ENCODE measurements at places on chromosomes 2 and 18.
A peak's percentile ranks its signal among the peaks of the same experiment; 100 is the strongest.

- no peak for DNase-seq
Measured at GRCh38 chr2:171487201-171487600, 35.1 kb upstream of the CYBRD1 start.

DNA sequence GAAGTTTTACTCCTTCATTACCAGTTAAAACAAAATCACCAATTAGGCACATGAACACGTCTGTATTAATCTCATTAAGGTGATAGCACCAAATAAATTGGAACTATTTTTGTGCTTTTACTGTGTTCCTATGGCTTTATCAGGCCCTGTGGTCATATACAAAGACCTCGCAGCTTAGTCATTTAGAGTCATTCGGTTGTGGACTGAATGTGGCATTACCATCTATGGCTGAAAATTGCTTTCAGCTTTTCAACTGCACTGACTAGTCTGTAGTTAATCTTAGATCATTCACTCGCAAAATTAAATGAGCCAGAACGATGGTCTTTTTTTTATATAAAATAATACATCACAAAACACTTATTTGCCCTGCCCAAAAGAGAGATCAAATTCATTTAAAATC, 601.7 kb downstream of the NR4A2 start:
- no peak for DNase-seq

- no peak for DNase-seq
Measured at GRCh38 chr18:55588870-55589595, 1.0 kb upstream of the TCF4 start.

DNA sequence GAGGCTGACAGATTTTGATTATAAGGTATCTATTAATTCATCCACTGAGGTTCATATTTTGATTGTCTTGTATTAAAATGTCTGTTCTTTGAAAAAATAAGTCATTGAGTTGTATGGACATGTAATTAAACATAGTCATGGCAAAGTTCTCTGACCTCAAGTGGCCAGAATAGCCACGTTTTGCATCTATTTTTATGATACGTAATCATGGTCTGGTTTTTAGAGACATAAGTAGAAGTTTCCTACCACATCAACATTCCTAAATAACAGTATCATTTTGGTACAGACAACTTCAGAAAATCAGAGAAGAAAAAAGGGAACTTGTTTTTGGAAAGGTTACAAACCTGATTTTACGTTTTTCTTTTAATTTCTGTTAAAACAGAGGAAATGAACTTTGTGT, 47.6 kb downstream of the COL5A2 start:
- DNase-seq = no peak

- no peak for DNase-seq
Measured at GRCh38 chr2:48313036-48313877, 216.7 kb upstream of the STON1 start.

DNA sequence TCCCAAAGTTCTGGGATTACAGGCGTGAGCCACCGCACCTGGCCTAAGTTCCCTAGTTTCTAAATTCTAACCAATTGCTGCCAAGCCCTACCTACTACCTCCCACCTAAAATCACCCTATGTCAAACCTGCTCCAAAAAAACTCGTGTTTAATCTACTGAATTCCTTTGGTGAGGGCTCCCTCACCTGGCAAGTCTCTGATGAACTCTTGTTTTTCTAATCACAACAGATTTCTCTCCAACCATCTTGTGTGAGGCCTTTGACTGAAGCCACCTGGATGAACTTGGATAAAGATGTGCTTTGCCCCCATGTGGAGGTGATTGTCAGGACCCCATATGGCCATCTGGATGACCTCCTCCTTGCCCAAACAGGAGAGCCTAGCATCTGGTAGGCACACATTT, 17.4 kb upstream of the SLC35G4 start:
- DNase-seq = no peak

- no peak for DNase-seq
Measured at GRCh38 chr18:77074431-77074830, 58.2 kb downstream of the MBP start.

DNA sequence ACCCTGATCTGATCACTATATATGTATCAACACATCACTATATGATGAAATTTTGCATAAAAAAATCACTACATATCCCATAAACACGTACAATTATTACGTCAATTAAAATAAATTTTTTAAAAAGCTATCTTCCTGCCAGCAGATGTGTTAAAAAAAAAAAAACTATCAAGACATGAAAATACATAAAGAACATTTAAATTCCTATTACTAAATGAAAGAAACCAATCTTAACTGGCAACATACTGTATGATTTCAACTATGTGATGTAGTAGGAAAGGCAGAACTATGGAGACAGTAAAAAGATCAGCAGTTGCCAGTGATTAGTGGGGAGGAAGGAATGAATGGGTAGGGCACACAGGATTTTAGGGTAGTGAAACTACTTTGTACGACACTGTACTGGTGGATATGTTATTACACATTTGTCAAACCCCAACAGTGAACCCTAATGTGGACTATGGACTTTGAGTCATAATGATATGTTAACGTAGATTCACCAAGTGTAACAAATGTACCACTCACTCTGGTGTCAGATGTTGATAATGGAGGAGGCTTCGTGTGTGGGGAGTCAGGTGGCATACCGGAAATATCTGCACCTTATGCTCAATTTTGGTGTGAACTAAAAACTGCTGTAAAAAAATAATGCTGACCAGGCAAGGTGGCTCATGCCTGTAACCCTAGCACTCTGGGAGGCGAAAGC, 27.4 kb downstream of the USP34 start:
- DNase-seq = no peak

DNA sequence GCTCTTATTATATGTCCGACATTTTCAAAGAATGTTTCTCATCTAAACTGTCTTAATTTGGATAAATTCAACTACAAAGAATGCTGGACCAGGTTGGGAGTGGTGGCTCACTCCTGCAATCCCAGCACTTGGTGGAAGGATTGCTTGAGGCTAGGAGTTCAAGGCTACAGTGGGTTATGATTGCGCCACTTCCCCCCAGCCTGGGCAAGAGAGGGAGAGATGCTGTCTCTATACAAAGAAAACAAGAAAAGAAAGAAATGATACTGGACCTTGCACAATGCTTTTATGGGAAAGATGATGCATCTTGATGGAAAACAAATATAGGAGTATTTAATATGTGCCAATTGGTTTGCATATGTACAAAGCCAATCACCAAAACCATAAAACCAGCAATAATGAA, 296.7 kb downstream of the LPIN1 start:
- no peak for DNase-seq

DNA sequence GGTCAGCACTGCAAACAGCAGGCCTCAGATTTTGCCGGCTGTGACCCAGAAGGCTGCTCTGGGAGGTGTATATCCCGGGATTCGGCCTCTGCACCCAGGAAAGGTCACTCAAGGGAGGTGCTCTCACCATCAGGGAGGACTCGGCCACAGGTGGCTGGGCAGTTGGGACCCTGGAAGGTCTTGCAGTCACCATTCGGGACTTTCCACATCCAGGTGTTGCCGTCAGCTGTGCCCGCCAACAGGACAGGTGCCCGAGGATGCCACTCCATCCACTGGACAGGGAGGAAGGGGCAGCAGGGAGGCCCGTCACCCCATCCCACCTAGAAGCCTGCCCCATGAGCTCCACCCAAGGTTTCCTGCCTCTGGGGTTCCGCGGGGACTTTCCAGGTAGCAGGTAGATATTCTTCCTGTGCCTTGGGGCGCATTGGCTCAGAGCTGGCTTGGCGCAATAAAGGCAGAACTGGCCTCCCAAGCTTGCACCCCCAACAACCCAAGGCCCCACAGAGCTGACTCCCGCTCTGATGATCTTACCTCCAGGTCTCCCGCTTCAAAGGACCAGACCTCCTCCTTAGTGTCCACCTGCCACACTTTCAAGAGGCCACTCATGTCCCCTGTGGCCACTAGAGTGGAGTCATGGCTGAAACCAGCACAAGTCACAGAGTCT, 3.5 kb downstream of the AAMP start:
- DNase-seq = no peak

DNA sequence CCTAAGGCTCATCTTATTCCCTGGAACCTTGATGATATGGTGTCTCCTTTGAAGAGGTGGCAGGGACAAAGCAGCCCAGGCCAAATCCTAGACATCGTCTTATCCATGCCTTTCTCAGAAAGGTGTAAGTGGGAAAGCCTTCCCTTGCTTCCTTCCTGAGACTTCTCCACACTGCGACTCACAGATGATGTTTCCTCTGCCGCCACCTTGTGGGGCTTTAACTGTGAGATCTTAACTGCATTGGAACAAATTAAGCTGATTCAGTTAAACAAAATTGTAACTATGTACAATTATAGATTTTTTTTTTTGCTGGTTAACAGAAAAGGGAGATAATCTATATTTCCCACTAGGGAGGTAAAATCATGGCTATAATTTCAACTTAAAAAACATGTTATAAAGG, 10.0 kb upstream of the GCA start:
- no peak for DNase-seq

- DNase-seq = peak; percentile 0
Measured at GRCh38 chr2:74333175-74333574, 10.0 kb downstream of the SLC4A5 start.

DNA sequence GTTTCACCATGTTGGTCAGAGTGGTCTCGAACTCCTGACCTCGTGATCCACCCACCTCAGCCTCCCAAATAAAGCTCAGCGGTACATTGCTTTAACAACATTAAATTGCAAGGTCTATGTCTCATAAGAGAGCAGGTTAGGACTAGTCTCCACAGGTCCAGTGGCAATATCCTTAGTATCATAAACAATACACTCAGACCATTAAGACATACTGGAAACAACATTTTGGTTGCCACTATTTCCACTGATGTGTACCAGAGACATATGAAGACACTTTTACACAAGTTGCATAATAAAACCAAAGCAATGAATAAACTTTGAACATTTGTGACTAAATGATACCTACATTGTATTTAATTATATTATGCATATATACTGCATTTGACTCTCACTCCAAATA, 1130.0 kb downstream of the TSN start:
- DNase-seq = no peak

- no peak for DNase-seq
Measured at GRCh38 chr2:55154525-55155030, 77.5 kb downstream of the CLHC1 start.
